ENCODE measurements at places on chromosomes 4 and X. TPM values are rescaled to one million over a fixed set of nuclear protein-coding genes. Genes with fewer than 3 reads are reported as not detected.

Gene CMC4
- 5.3 TPM for total RNA-seq

Gene PDLIM3
- not detected for total RNA-seq

- no peak for DNase-seq
Observed at GRCh38 chrX:40077906-40078305, 19.9 kb downstream of the BCOR start.

DNA sequence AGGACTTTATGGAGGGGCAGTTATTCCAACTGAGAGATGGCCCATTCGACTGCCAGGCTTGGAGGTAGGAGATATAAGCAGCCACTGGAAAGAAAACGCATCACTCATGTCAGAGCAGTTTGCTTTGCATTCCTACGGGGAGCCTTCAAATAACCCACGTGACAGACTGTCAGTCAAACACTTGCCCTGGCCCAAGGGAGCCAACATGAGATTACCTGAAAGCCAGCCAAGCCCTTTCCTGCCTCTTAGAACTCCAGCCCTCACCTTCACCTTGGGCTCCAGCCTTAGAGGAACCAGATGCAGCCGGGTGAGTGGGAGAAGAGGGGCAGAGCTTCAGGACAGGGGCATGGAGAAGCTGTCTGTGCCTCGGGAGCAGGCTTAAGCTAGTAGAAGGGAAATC is 95.3 kb upstream of the CXCL13 start:
- DNase-seq, result no peak

Gene NIPAL1
- 2.2 TPM for total RNA-seq
